Activated T-cell treated with anti-CD3 and anti-CD28 coated beads, Interleukin-2, amount 50 U/mL, for 4 hours (primary cell): ENCODE measurements at places on chromosomes 6 and 20.

GRCh38 chr6:25717866-25718740 lies 36.4 kb upstream of the SLC17A4 start:
- no peak for DNase-seq

- DNase-seq = no peak
These were observed 399.9 kb downstream of the CDH26 start for GRCh38 chr20:60358101-60358500.

GRCh38 chr6:111813677-111814310 lies 59.5 kb downstream of the FYN start:
- DNase-seq = no peak

GRCh38 chr6:164507206-164507940 lies 802.0 kb downstream of the C6orf118 start:
- DNase-seq = no peak

- DNase-seq = no peak
These were observed 291.4 kb downstream of the QKI start for GRCh38 chr6:163705923-163706322.

DNA sequence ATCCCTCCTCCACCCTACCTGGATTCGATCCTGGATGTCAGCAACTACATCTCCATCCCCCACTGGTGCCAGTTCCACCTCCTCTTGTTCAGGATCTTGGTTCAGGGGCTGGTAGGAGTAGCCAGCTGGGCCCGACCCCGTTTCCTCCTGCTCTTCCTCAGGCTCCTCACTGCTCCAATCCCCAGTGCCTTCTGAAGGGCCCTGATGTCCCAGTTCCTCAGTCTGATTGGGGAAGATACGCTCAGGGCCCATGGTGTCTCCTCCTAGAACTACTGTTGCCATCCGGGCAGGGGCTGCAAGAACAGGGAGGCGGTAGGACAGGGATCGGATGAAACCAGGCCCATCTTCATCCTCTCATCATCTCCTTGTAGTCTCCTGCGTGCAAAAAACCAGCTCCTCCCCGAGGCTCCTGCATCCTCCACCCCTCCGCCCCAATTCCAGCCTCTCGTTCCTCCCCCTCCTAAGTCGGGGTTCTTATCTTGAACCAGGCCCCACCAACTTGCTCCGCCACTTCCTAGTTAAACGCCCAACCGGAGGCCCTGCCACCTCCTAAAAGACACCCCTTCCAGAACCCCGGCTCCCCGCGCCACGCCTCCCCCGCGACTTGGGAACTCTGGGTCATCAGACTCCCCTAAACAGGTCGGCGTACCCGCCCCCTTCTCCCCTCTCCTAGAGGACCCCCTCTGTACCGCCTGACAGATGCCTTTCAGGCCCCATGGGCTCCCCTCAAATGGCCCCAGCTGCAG lies 476 bp downstream of the MEA1 start:
- DNase-seq = no peak

DNA sequence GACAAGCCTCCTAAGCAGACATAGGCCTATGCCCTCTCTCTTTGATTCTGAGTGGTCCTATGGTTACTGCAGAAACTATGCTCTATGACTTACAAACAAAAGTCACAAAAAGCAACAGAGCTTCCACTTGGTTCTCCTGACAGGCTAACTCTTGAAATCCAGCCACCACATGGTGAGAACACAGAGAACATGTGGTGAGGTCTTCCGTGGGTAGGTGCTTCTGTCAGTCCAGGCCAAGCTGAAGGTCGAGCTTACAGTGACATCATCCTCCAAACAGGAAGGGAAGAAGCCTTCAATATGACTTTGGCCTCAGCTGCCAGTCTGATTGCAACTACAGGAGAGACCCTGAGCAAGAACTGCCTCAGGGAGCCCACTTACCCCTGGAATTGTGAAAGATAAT lies 265.5 kb downstream of the TBX18 start:
- DNase-seq = no peak
